A549 (cell line): ENCODE measurements at places on chromosomes 5 and 9. TPM values are rescaled to one million over a fixed set of nuclear protein-coding genes. Genes with fewer than 3 reads are reported as not detected.

Gene SLC45A2
- not detected in 3 replicates for polyA plus RNA-seq

Gene GRHPR
- polyA plus RNA-seq = 144 to 159 TPM (median 146 TPM) in 3 replicates

DNA sequence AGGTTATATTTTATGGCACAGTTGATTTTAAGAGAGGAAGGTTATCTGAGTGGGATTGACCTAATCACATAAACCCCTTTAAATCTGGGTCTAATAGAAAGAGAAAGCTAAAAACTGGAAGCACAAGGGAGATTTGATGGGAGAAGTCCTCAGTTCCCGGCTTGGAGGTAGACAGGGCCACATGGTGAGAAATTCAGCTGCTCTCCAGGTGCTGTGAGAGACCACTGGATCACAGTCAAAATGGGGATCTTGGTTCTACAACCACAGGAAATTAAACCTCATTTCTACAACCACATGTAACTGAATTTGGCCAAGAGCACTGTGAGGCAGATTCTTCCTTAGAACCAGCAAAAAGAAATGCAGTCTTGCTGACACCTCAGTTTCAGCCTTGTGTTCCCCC, 2352.7 kb downstream of the MAT2B start:
- no peak for DNase-seq

GRCh38 chr5:151547364-151547763, 43.8 kb downstream of the FAT2 start:
- no peak for DNase-seq

- no peak for DNase-seq
Observed at GRCh38 chr9:28319981-28320380, 746.7 kb upstream of the C9orf72 start.

- DNase-seq = no peak
Observed at GRCh38 chr9:92183449-92183848, 68.2 kb upstream of the SPTLC1 start.

- DNase-seq = no peak
Observed at GRCh38 chr5:92504346-92504745, 1076.7 kb downstream of the NR2F1-AS1 start.
